NCI-H1930 (cell line): ENCODE measurements at places on chromosomes 5 and 9.

- no peak for DNase-seq
Measured at GRCh38 chr5:58410441-58410840, 49.4 kb downstream of the PLK2 start.

GRCh38 chr5:114056185-114056538, 305.7 kb upstream of the KCNN2 start:
- DNase-seq = no peak

DNA sequence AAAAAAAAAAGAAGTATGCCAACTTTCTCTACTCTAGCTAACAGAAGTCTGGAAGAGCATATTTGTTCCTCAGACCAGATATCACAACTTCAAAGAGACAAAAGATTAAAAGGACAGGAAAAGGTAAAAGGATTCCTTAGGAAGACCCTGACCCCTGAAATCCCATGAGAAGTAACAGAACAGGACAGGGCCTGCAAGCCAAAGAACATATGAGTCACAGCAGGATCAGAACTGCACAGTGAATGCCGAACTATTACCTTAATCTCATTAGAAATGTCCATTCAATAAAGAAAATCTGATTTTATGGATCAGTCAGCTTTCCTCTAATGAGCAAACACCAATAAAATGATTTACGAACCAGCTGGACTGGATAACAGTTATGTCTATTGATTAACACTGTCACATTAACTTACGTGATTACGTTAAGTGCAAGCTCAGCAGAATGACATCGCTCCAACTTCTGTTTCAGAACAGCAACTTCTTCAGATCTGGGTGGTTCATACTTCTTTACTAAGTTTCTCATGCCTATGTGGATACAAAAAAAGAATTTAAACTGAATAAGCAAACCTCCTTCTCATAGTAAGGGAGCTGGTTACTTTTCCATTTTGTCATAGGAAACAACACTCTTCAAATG, 13.6 kb downstream of the CCNH start:
- DNase-seq = no peak

DNA sequence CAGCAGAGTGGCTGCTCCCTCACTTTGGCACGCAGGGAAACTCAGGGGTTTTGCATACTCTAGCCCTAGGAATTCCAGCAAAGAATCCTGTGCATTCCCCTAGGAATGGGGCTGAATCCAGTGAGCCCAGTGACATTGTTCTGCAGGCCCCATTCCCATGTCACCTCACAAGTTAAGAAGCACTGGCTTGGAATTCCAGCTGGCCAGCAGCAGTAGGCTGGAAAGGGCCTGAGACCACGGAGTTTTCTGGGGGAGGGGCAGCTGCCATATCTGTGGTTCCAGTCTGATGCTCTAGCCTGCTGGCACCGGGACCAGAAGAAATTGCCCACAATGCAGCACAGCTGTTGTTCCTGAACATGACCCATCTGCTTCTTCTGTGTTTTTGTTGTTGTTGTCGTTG, 217.6 kb upstream of the DMRTA1 start:
- no peak for DNase-seq

GRCh38 chr5:40605295-40605958, 74.3 kb upstream of the PTGER4 start:
- no peak for DNase-seq

DNA sequence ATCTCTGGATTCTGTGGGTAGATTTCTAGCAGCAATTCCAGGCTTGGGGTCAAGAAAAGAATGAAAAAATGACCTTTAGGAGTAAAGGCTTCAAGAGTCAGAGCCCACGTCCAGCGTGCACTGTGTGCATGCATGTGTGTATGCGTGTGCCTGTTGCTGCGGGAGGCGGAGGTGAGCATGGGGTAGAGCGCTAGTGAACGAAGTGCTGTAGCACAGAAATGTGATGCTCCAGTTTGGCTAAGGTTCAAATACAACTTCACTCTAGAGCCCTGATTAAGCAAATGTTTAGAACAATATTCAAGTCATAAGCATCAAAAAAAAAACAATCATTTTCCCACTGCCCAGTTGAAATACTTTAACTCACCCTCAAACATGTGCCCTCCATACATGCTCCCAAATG, 403.9 kb downstream of the ZNF608 start:
- DNase-seq = no peak

GRCh38 chr9:92385477-92385876, 18.9 kb downstream of the OGN start:
- no peak for DNase-seq

GRCh38 chr5:86977808-86978207, 289.9 kb upstream of the RASA1 start:
- DNase-seq = no peak

GRCh38 chr9:97176206-97176605, 131.3 kb upstream of the CCDC180 start:
- DNase-seq = no peak

- no peak for DNase-seq
Measured at GRCh38 chr9:70614786-70615463, 200.5 kb upstream of the KLF9 start.

DNA sequence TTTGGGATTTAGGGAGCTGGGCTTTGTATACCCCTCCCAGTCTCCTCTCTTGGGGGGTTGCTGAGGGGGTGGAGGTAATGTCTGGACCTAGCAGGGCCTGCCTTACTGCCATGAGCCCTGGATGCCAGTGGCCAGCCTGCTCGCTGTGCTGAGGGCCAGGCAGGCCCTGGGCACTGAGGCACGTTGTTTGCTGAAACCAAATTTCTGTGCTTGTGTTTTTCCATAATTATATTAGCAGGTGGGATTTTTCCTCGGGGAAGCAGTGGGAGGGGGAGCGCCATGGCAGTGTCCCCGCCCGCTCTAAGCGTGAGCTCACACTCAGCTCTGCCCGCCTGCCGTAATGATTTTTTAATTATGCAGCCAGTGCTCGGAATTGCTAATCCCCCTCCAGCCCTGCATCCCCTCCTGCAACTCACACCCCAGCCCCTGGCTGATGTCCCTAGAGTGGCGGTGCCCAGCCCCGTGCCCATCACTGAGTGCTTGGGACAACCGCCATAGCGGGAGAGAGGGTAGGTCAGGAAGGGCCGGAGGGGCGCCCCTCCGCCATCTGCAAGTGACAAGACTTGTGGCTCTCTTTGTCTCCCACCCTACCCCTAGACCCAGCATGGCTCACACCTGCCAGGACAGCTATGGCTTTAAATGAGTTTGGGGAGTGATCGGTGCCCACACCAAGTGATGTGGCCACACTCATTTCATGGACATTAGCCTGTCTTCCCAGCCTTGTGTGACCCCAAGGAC, 20.9 kb downstream of the CXXC5 start:
- DNase-seq = no peak

GRCh38 chr5:43409809-43410271, 2.4 kb downstream of the CCL28 start:
- no peak for DNase-seq

DNA sequence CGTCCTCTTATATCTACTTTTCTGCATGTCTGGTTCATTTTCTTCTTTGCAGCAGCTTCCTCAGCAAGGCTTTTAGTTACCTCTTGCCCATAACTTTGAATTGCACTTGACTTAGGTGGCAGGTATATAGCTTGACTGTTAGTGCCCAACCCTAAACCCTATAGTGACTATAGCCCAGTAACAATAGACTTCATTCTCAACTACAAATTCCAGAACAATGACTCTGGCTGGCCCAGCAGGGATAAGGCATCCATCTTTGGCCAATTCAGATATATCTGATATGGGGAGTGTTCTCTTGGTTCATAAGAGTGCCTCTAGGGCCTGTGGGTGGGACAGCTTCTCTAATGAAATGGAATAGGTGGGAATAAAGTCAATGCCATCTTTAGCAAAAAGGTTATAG, 246.2 kb downstream of the DMRT2 start:
- DNase-seq = no peak

- no peak for DNase-seq
Measured at GRCh38 chr5:52988335-52989024, 672 bp upstream of the ITGA2 start.

GRCh38 chr9:3924145-3924544, 375.7 kb downstream of the GLIS3 start:
- no peak for DNase-seq

GRCh38 chr9:117305454-117305853, 109.4 kb downstream of the ASTN2 start:
- DNase-seq = no peak

DNA sequence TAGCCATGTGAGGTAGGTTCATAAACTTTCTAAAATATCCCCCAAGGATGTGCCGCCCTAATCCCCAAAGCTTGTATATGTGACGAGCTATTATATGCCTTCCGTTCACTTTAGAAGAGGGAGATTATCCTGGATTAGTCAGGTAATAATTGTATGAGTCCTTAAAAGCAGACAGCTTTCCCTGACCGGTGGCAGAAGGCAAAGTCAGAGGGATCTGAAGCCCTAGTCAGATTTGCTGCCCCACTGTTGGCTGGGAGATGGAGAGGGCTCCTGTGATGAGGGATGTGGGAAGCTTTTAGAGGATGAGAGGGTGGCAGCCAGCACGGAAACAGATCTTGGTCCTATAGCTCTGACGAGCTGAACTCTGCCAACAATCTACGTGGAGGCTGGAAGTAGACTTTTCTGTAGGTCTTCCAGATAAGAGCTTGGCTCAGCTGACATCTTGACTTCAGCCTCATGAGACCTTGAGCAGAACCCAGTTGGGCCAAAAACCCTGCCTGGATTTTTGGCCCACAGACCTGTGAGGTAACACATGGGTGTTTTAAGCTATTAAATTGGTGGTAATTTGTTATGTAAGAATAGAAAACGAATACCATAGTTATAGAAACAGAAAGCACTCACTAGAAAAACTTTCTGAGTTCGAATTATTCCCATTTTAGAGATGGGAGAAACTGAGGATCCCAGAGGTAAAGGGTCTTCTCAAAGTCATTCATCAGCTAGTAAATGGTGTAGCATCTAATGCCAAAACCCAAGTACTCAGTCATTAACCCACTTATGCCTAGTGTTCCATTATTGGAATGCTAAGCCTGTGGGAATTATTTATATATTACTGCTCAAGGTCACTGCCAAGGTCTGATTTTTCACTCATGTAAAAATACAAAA, 48.9 kb downstream of the SH3PXD2B start:
- DNase-seq = no peak

DNA sequence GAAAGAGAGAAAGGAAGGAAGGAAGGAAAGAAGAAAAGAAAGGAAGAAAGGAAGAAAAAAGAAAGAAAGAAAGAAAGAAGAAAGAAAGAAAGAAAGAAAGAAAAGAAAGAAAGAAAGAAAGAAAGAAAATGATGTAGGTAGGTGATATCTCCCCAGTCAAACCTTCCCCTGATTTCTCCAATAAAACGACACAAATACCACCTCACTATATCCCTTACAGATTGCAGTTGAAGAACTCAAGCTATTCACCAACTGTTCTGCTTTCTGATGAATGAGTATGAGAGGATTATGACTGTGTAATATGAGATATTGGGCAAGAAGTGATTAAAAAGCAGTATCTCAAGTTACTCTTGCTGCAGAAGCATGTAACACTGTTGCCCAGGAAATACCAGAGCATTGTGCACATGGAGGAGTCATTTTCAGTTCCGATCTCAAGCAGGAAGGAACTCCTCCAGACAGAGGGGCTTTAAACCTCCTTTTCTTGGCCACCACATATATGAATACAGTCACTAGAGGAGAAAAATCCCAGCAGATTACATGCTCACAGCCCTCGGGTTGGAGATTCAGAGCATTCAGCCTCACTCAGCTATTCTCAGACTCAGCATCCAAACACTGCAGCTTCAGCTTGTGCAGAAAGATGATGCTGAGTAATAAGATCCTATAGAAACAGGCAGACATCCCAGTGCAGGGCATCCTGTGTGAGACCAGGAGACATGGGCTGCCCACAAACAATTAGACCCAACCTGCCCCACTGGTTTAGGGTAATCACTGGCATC, 61.4 kb downstream of the UGCG start:
- DNase-seq = no peak

- no peak for DNase-seq
Measured at GRCh38 chr9:79581794-79582193, 10.0 kb downstream of the TLE4 start.

DNA sequence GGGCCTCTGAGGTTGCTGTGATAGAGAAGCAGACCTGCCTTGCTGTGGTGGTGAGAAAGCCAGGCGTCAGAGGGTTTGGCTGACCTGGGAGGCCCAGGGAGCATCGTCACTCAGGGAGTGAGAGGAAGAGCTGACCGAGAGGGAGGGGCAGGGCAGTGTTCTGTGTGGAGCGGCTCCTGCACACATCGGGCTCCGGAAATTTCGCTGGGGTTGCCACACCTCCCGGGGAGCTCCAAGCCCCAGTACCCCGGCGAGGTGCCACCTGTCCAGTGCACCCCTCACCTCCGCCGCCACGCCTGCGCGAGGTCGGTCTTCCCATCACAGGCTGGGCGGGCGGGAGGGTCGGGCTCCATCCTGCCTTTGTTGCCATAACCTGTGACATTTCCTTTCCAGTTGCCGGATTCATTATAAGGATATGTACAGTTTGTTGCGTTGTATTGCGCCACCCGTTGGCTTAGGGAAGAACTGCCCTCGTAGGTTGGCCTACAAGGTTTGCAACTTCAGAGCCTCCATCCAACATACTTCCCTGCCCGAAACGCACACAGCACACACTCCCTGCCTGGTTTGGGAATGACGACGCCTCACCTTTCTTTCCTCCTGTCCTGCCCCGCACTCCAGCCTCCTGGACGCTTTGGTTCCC, 223.2 kb downstream of the CACNA1B start:
- DNase-seq = no peak

DNA sequence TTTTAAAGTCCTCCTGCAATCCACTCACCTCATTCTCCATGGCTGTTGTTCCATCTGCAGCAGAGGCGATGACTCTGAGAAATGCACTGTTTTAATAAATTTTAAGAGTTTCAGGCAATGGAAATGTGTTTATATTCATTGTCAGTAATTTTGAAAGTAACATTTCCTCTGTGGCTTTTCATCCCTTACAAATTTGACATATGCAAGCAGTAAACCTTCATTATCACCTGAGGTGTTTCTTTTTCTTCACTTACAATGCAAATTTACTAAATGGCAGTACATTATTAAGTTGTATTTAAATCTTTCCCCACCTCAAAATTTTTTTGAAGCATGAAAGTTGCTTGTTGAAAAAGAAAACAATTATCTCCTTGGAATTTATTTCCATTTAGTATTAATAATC, 136.9 kb downstream of the DIRAS2 start:
- DNase-seq = no peak

DNA sequence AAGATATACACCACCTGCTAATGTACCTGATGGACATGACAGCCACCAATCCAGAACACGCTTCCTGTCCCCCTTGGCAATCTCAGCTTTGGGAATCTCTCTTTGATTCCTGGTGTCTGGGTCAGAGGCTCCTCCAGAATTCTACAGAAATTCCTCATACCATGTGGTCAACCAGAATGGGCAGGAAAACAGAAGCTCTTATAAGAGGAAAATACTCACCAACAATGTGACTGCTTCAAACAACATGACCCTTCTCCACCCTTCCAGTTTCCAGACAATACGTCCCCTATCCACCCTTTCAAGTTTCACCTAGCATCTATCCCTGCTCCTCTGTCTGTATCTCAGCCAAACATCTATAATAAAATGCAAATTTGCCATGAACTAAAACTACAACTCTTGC, 247.2 kb downstream of the DENND1A start:
- DNase-seq = no peak
